ENCODE measurements at places on chromosomes 2 and 18.
A peak's percentile ranks its signal among the peaks of the same experiment; 100 is the strongest.

GRCh38 chr2:48268671-48269070, 261.3 kb upstream of the STON1 start:
- peak; percentile 85 for DNase-seq

DNA sequence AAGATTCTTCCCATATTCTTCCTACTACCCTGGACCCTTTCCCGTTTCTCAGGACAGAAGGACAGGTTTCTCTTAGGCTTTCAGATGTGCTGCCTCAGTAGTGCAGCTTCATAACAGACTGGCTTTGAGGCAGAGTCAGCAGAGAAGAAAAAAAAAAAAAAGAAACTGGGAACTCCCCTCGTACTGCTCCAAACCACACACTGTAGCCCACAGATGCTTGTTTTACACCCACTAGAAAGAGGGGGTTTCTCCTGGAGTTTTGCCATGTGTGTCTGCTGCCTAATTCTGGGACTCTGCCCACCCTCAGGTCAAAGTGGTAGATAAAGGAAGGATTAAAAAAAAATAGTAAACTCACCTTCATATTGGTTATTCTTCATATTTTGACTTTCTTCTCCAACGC, 95.9 kb downstream of the NCOA1 start:
- DNase-seq = no peak

GRCh38 chr2:128640166-128640844, 321.6 kb upstream of the HS6ST1 start:
- DNase-seq = no peak

GRCh38 chr2:155381436-155381835, 682.9 kb downstream of the KCNJ3 start:
- no peak for DNase-seq

- DNase-seq = no peak
These were observed 198.3 kb downstream of the ACKR3 start for GRCh38 chr2:236767941-236768340.

- no peak for DNase-seq
These were observed 61.3 kb downstream of the POU3F3 start for GRCh38 chr2:104915107-104915793.

DNA sequence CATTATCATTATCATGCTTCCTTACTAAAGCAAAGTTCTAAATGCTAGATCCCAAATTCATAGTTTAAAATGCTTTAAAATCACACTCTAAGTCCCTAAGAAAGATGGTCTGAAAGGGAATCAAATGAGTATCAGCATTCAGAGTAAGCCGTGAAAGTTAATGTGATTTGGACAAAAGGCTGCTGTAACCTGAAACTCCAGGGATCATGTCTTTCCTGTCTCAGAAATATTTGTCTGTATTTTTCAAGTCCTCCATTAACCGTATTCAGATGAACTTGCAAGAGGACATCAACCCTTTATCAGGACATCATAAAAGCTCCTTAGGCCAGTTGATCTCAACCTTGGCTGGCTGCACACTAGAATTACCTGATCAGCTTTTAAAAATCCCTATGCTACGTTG, 324.3 kb upstream of the PKDCC start:
- DNase-seq = no peak

All from NCI-H524 (cell line).